Left colon (tissue), 2 donors: ENCODE measurements at places on chromosomes 4 and X. TPM values are rescaled to one million over a fixed set of nuclear protein-coding genes. Genes with fewer than 3 reads are reported as not detected.

Gene TRIM60
- not detected for total RNA-seq

Gene KCNE5
- not detected for total RNA-seq

Gene FGF13
- 4.0 TPM for total RNA-seq

Gene COX7B2
- not detected for total RNA-seq

Gene TRIM75
- total RNA-seq, result not detected

Gene INTU
- total RNA-seq, result 3.8 TPM

Gene RS1
- total RNA-seq, result not detected

Gene FRMPD4
- total RNA-seq, result 0.03 TPM

Gene NAP1L2
- total RNA-seq, result 2.8 TPM
